ENCODE measurements at places on chromosomes 12 and 14.

GRCh38 chr12:68086019-68086603 lies 73.4 kb downstream of the IFNG start:
- no peak for DNase-seq

DNA sequence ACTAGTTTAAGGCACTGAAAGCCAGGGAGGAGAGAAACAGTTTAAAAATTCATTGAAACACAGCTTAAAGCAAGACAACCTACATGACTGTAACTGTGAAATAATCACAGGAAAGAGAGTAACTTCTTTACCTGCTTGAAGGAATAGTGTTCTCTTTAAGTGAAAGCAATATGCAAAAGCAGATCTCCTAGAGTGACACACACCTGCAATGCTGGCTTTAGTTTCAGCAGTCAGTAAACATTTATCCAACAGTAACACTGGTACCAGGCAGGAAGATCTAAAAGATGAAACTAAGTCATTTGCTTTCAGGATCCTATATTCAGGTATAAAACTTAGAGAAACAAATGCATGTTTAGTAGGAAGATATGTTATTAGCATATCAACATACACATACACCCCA lies 85.3 kb upstream of the PPM1H start:
- DNase-seq, result no peak

DNA sequence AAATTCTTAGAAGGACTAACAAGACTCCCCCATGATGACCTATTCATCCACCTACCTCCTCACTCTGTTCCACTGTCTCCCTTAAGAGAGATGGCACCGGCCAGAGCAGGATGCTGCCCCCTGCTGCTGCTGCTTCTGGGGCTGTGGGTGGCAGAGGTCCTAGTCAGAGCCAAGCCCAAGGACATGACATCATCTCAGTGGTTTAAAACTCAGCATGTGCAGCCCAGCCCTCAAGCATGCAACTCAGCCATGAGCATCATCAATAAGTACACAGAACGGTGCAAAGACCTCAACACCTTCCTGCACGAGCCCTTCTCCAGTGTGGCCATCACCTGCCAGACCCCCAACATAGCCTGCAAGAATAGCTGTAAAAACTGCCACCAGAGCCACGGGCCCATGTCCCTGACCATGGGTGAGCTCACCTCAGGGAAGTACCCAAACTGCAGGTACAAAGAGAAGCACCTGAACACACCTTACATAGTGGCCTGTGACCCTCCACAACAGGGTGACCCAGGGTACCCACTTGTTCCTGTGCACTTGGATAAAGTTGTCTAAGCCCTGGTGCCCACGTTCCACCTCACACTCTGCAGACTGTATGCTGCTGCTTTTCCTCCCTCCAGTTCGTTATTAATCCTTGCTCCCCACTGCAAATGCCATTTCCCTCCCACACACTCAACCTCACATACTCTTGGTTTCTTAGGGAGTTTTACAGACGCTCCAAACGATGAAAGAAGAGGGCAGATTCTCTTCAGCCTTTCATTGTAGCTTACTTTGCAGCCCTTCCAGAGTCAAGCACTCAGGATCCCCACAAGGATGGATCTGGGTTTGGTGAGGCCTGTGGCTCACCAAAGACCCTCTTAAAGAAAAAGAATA lies at the start of gene RNASE8:
RNASE8 (plus strand) TSS at position 20 of the 873 bp plus-strand sequence; CDS start at position 91, 71 bp downstream.
- DNase-seq, result no peak

DNA sequence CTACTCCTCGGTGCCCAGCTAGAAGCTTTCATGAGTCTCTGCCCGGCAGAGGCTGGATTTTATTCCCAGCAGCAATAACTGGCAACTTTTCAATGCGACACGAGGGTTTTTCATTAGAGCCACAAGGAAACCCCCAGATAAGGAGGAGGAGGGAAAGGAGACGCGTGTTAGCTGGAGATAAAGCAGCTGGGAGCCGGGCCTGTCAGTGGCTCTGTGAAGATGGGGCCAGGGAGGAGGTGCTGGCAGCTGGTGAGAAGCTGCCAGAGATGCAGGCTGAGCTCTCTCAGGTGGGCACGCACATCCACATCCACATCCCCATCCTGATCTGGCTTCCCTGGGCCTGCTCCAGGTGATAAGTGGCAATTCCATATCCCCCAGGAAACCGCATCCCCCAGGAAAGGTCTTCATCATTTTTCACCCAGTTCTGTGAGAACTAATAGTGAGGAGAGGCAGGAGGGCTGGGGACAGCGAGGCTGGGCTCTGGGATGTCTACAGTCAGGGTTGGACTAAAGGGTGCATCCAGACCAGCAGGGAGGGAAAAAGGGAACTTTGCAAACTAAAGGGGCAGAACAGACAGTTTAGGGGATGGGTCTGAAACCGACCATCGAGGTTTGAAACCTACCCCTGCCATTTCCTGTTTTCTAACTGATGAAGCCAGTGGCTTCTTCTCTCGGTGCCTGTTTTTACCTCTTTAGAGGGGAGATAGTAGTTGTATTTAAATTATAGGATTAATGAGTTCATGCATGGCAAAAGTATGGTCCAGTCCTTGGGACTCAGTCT lies 413.2 kb downstream of the DPF3 start:
- no peak for DNase-seq

- peak; percentile 46 for DNase-seq
These were observed 79.1 kb upstream of the HECTD1 start for GRCh38 chr14:31286456-31287293.

DNA sequence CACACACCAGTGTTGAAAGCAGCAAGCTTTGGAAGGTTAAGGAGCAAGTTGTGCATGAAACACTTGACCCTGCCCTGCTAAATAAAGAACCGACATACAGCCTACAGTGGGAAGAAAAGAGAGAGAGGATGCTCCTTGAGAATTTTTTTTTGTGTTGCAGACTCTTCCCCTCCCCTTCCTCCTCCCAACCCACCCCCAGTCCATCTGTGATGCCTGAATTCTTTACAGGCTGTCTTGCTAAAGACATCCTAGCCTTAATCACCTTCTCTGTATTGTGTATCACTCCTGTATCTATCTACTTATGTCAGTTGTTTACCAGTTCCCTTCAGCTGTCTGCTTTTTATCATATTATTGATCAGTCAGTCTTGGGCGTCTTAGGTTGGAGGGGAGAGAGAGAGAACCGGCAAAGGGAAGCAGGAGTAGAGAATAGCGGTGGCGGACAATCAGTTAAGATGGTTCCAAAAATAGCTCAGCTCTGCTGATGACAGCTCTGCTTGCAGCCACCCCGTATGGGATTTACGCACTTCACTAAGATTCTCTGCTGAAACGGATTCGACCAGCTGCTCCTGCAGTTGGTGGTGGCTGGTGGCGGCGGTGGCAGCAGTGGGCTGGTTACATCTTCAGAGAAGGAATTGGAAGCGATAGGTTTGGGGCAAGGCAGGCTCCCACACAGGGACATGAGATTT lies 664.7 kb downstream of the NRXN3 start:
- no peak for DNase-seq

GRCh38 chr14:92556255-92556741 lies 42.7 kb downstream of the RIN3 start:
- no peak for DNase-seq

DNA sequence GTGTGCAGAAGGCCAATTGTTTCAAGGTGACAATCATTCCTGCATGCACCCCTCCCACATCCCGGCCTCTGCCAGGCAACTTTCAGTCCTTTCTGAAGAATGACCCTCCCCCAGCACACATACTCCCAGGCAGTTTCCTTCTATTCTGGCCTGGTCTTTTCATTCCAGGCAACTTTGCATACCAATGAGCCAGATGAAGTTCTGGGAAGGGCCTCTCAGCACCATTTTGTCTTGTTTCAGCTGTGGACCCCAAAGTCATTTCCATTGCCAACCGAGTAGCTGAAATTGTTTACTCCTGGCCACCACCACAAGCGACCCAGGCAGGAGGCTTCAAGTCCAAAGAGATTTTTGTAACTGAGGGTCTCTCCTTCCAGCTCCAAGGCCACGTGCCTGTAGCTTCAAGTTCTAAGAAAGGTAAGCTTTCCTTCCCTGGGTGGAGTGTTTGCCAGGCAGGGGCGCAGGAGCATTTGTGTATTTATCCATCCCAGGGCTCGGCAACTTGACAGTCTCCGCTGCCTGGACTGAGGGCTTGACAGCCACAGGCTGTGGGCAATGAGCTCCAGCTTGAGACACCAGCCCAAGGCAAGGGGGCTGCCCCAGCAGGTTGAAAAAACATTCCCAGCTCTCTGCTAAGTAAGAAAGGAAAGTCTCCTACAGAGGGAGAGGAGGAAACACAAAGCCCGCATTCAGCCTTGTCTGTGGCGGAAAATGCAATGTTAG lies 16.4 kb downstream of the BCL2L14 start:
- no peak for DNase-seq

DNA sequence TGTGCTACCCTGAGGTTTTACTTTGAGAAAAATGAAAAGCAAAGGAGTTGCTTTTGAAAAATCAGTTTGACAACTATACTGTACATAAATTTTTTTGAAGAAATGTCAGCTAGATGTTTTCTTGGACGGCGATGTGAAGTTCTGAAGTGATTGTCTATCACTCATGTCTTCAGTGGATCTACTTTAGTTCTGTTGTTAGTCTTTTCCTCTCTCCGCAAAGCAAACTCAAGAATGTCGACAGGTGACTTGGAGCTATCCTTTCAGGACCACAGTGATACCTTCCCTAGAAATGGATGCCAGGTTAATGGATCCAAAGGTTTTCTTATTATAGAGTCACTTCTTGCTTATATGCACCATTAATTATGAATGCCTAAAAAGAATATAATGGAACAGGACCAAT lies 1.2 kb downstream of the PTPRO start:
- DNase-seq, result no peak

- no peak for DNase-seq
These were observed 195.6 kb downstream of the TTC7B start for GRCh38 chr14:90620568-90621077.

DNA sequence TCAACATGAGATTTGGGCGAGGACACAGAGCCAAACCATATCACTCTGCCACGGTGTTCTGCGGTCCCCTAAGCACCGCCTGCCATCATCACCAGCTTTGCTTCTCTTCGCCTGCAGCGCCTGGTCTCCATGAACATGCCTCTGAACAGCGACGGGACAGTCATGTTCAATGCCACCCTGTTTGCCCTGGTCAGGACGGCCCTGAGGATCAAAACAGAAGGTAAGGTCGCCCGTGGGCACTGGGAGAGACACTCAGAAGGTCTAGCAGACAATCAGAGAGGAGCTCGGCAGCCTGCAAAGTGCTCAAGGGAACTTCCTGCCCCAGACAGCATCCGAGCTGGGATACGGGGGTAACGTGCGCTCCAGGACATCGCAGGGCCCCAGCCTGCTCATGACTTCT lies 126.0 kb upstream of the FKBP4 start:
- DNase-seq, result no peak

- DNase-seq, result no peak
These were observed 290.3 kb downstream of the PAWR start for GRCh38 chr12:79400481-79400880.

- no peak for DNase-seq
These were observed 43.9 kb downstream of the SSPN start for GRCh38 chr12:26239122-26239851.

DNA sequence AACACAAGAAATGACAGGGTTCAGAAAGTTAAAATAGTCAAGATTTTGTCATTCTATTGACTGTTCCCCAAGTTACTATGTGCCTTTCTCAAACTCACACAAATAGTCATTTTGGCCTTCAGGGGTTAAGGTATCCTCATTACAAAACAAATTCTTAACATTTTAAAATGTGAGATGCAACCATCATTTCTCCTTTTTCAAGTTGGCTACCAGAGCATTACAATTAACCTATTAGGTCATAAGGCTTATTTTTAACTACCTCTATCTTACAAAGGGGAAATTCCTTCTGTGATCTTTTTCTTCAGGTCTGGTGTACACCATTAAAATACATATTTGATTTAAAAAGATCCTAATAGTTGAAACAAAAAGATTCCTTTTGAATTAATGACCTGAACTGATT lies 61.2 kb downstream of the SLC38A1 start:
- no peak for DNase-seq

GRCh38 chr14:26128931-26129671 lies 468.7 kb downstream of the NOVA1 start:
- DNase-seq, result no peak

- DNase-seq, result no peak
These were observed 3.4 kb downstream of the KLRB1 start for GRCh38 chr12:9604287-9604686.

DNA sequence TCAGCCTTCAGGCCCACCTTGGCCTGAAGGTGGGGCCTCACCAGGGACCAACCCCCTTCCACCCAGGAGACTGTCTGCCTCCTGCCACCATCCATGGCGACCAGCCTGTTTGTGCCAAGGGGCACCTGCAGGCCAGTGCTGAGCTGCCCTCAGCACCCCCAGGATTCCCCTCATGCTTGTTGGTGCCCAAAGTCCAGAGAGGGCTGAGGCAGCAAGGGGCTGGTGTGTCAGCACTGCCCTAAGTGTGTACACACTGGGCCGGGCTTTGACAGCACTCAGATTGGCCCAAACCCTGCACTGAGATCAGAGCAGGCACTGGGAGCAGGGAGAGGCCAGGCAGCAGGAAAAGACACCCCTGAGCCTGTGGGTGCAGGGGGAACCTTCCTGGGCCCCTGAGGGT lies 18.6 kb downstream of the SYNJ2BP start:
- DNase-seq, result no peak

DNA sequence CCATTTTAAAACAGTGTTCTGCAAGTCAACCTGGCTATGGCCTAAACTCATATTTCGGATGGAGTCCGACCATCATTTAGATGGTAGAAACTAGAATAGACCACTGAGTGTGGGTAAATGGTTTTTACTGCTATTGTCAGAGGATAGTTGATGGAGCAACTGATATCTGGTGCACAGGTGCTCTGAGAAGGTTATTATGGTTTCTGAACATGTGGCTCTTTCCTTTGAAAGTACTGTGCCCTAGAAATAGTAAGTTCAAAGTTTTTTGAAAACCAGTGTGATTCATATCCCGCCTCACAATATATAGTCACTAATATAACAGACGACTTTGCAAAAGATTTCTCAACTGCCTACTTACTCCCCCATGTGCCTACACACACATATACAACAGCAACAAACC lies 64.4 kb upstream of the BTG1 start:
- no peak for DNase-seq

DNA sequence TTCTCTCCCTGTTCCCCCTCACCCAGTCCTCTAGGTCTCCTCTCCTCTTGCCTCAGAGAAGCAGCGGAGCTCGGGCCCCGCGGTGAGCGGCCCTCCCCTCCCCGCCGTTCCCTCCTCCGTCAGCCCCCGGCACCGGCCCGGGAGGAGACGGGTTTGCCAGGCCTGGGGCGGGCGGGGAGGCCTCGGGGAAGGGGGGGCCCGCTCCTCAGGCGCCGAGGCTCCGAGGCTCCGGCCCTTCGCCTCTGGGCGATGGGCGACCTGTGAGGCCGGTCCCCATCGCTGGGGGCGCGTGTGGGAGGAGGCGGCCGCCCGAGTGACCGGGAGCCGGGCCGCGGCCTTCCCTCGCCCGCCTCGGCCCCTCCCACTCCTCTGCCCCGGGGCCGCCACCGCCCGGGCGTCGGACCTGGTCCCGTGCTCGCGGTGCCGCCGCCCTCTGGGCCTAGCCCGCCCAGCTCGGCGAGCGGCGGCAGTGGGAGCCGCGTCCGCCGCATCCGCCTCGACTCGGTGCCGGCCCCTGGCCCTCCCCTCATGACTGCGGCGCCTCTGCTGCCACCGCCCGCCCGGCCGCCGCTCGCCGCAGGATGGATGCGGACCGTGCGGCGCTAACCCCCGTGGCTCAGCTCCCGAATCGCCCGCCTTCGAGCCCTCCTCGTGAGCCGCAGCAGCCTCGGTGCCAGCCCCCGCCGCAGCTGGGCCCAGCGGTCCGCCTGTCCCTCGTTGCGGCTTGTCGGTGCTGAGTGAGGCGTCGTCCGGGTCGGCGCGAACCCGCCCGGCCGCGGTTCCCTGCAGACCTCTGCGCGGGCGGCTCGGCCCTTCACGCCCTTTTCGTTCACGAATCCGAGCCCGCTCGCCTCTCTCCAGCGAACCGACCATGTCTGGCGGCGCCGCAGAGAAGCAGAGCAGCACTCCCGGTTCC lies 574 bp downstream of the WNK1 start:
- DNase-seq, result peak; percentile 70

GRCh38 chr14:104895786-104896661 lies 28.7 kb upstream of the PLD4 start:
- no peak for DNase-seq

All from Caco-2 (cell line).